ENCODE measurements at places on chromosomes 5 and 9. TPM values are rescaled to one million over a fixed set of nuclear protein-coding genes. Genes with fewer than 3 reads are reported as not detected.
A peak's percentile ranks its signal among the peaks of the same experiment; 100 is the strongest.

The IFNK gene
- not detected for total RNA-seq

GRCh38 chr5:135072387-135073281 is 38.6 kb upstream of the PITX1 start:
- H3K4me3 ChIP-seq = no peak overlapping the region
- H3K36me3 ChIP-seq = no peaks in the 10 kb centered on the region
- H3K4me1 ChIP-seq = no peaks in the 10 kb centered on the region
- peaks cover 7% of the 10 kb centered on the region for H3K27me3 ChIP-seq

DNA sequence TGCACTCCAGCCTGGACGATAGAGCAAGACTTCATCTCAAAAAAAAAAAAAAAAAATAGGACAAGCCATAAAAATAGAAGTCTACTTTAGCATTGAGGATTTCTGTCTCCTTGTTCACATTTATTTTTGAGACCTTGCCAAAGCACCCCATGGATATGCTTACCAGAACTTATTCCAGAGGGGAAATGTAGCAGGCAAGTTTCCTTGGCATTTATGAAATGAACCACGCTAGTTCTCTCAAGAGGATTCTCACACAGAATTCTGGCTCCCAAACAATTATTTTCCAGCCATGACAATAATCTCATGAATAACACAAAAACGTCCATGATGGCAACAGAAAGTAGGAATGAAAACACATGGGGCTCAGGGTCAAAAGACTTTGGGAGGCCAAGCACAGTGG is 23.4 kb upstream of the GPX8 start:
- H3K4me1 ChIP-seq = no peaks in the 10 kb centered on the region
- DNase-seq = no peak
- H3K27ac ChIP-seq = no peak overlapping the region
- no peak overlapping the region for H3K4me3 ChIP-seq
- H3K36me3 ChIP-seq = no peaks in the 10 kb centered on the region

DNA sequence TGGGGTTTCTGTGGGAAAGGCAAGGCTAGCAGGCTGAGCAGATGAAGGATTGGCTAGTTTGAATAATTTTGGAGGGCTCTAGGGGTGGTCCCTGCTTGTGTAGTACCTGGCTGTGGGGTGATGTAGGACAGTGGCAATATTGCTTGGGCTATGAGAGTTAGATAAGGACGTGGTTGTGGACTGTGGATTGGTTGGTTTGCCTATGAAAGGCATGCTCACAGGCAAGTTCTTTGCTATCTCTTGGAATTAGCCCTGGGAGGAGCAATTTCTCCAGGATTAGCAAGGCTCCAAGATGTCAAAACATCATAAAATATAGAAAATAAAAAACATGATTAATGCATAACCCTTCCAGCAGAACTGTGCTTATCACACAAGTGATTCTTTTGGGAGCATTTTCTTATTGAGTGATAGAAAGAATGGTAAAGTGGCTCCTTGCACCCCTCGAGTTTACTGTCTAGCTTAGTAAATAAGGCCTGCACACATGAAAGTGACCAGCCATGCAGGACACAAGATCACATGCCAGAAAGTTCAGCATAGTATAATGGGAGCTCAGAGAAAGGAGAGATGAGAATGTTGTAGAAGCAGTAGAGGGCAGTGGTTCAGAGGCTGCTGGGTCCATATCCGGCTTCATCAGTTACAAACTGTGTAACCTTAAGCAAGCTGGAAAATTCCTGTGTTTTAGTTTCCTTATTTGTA is 13.8 kb downstream of the AOPEP start:
- no peaks in the 10 kb centered on the region for H3K27me3 ChIP-seq
- H3K4me3 ChIP-seq = no peak overlapping the region
- H3K27ac ChIP-seq = no peak overlapping the region
- H3K36me3 ChIP-seq = no peaks in the 10 kb centered on the region

- no peak for DNase-seq
- no peak overlapping the region for H3K27ac ChIP-seq
Measured at GRCh38 chr5:22842574-22842973, 10.6 kb downstream of the CDH12 start.

DNA sequence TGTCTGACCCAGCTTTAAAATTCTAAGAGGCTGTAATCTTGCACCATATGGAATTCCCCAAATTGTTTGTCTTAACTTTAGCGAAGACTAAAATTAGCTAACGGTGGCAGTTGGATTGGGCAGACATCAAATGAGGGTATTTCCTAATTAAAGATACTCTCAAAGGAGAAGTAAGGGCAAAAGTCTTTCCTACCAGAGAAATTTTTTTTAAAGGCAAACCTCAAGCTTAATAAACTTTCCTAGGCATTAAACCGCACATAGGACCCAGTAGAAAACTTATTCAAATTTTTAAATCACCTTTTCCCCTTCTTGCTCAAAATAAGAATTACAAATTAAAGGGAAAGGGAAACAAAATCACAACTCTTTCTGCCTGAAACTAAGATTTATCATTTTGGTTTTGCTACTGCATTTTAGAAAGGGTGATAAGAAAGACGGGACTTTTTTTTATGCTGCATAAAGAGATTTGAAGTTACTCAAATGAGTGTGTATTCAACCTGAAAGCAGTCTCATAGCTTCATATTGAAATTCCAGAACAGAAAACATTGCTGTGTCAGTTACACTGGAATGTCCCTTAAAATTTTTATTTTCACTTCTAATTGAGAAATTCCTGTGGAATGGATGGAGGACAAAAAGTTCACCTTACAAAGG is 189.1 kb upstream of the PTGER4 start:
- H3K4me3 ChIP-seq = no peak overlapping the region
- no peaks in the 10 kb centered on the region for H3K36me3 ChIP-seq
- no peaks in the 10 kb centered on the region for H3K27me3 ChIP-seq
- H3K27ac ChIP-seq = no peak overlapping the region

The MORN5 gene
- total RNA-seq = 7.7 TPM

GRCh38 chr9:37229882-37230482 is 109.6 kb downstream of the ZCCHC7 start:
- no peaks in the 10 kb centered on the region for H3K27me3 ChIP-seq
- DNase-seq = no peak
- no peaks in the 10 kb centered on the region for H3K36me3 ChIP-seq
- H3K27ac ChIP-seq = no peak overlapping the region
- no peaks in the 10 kb centered on the region for H3K4me1 ChIP-seq
- H3K4me3 ChIP-seq = no peak overlapping the region

The ADAMTS6 gene
- 3.0 TPM for total RNA-seq

The CCDC192 gene
- total RNA-seq = not detected

GRCh38 chr9:92503156-92503555 is 20.9 kb upstream of the ASPN start:
- peaks cover 9% of the 10 kb centered on the region for H3K4me1 ChIP-seq
- H3K4me3 ChIP-seq = no peak overlapping the region
- no peak overlapping the region for H3K27ac ChIP-seq
- no peaks in the 10 kb centered on the region for H3K36me3 ChIP-seq

The INSL4 gene
- total RNA-seq = not detected

The GARNL3 gene
- total RNA-seq = 7.8 TPM

The ADAM19 gene
- total RNA-seq = 12.0 TPM

DNA sequence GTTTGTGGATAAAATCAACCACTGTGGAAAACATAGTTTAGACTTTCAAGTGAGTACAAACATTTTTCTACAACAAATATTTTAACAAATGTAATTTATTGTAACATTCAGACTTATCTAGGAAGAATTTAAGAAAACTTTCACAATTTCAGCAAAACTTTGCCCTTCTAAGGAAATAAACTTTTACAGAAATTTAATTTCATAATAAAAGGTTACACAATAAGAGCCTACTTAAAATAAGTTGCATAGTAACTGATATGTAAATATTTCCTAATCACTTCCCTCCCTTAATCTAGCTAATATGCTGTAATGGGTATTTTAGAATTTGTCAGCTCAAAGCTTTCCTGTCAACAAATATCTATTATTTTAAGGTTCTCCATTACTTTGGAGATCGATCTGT is 1899.9 kb downstream of the MAT2B start:
- H3K36me3 ChIP-seq = no peaks in the 10 kb centered on the region
- DNase-seq = no peak
- no peak overlapping the region for H3K4me3 ChIP-seq
- H3K27me3 ChIP-seq = no peaks in the 10 kb centered on the region
- no peak overlapping the region for H3K27ac ChIP-seq

DNA sequence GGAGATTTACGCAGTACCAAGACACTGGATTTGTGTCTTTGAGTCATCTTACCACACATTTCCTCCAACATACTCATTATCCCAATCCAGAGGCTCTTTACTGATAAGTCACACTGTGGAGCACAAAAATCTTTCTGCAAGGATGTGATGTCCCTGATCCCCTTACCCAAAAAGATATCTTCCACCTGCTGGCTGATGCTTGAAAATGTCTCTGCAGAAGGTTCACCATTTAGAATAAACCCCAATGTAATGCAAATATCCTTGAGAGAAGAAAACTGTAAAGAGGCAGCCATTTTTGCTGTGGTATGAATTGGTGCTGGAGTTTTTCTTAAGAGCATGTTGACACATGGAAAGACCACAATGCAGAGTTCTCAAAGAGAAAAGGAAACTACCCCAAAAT is 65.7 kb upstream of the RORB start:
- no peak overlapping the region for H3K27ac ChIP-seq
- H3K27me3 ChIP-seq = no peaks in the 10 kb centered on the region
- no peak overlapping the region for H3K4me3 ChIP-seq
- no peaks in the 10 kb centered on the region for H3K4me1 ChIP-seq
- DNase-seq = no peak

The NPR3 gene
- 35.8 TPM for total RNA-seq

- no peak overlapping the region for H3K27ac ChIP-seq
- H3K27me3 ChIP-seq = no peaks in the 10 kb centered on the region
- no peak for DNase-seq
Measured at GRCh38 chr5:39459071-39459470, 34.3 kb upstream of the DAB2 start.

DNA sequence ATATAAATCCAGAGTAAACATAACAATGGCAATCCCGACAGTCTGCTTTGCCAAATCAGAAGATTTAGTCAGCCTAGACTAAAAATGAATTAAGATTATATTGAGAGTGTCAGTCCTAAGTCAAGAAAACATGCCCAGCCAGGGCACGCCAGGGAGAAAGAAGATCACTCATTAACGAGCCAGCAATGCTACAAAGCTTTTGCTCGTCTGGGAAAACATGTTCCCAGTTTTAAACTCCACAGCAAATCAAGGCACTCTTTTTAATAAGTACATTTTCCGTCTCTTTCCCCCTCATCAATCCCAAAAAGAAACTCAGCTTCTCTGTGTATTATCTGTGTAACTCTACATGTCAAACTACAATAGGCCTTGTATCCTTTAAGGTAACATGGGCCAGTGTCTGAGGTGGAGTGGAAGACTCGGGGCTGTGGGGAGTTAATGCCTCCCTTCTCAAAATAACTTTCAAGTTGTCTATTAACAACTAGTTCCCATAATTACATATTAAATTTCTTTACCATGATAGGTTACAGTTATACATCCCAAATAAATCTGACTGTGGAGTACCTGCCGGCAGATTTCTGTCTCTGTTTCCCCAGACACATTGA is 40.9 kb downstream of the NFIB start:
- no peaks in the 10 kb centered on the region for H3K27me3 ChIP-seq
- H3K27ac ChIP-seq = peak overlapping the region; percentile 4
- H3K36me3 ChIP-seq = no peaks in the 10 kb centered on the region
- peak overlapping the region; percentile 15 for H3K4me3 ChIP-seq
- DNase-seq = no peak
- H3K4me1 ChIP-seq = peaks cover 48% of the 10 kb centered on the region

The SH3RF2 gene
- 11.5 TPM for total RNA-seq

DNA sequence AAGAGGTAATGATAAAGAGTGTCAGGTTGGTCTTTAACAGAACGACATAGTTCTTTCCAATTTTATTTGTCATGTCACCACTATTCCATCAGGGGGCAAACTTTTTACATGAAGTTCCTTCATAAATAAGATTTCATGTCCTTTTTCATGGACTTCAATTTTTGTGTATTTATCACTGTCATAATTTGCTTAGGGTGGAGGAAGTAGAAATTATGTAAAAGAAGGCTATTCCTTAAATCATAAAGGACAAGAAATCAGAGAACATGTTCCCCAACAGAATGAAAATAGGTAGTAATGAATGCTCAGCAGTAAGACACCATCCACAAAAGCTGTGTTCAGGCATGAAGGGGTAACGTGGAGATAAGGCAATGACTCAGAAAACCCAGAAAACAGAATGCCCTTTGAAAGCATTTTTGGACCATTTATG is 72.7 kb downstream of the ZFAND5 start:
- H3K4me1 ChIP-seq = peaks cover 20% of the 10 kb centered on the region
- no peaks in the 10 kb centered on the region for H3K36me3 ChIP-seq
- H3K27ac ChIP-seq = peak overlapping the region; percentile 60
- DNase-seq = no peak

The FBXL7 gene
- total RNA-seq = 8.0 TPM

GRCh38 chr9:68999393-69000105 is 14.4 kb downstream of the PRKACG start:
- no peak overlapping the region for H3K4me3 ChIP-seq
- DNase-seq = peak; percentile 46
- H3K27me3 ChIP-seq = no peaks in the 10 kb centered on the region

GRCh38 chr9:18362901-18363685 is 110.9 kb upstream of the ADAMTSL1 start:
- H3K4me1 ChIP-seq = no peaks in the 10 kb centered on the region
- no peaks in the 10 kb centered on the region for H3K36me3 ChIP-seq
- H3K27me3 ChIP-seq = no peaks in the 10 kb centered on the region
- no peak overlapping the region for H3K4me3 ChIP-seq
- no peak overlapping the region for H3K27ac ChIP-seq

The BARX1 gene
- total RNA-seq = not detected

The SPINK6 gene
- total RNA-seq = not detected

The CSF1R gene
- 78.2 TPM for total RNA-seq

DNA sequence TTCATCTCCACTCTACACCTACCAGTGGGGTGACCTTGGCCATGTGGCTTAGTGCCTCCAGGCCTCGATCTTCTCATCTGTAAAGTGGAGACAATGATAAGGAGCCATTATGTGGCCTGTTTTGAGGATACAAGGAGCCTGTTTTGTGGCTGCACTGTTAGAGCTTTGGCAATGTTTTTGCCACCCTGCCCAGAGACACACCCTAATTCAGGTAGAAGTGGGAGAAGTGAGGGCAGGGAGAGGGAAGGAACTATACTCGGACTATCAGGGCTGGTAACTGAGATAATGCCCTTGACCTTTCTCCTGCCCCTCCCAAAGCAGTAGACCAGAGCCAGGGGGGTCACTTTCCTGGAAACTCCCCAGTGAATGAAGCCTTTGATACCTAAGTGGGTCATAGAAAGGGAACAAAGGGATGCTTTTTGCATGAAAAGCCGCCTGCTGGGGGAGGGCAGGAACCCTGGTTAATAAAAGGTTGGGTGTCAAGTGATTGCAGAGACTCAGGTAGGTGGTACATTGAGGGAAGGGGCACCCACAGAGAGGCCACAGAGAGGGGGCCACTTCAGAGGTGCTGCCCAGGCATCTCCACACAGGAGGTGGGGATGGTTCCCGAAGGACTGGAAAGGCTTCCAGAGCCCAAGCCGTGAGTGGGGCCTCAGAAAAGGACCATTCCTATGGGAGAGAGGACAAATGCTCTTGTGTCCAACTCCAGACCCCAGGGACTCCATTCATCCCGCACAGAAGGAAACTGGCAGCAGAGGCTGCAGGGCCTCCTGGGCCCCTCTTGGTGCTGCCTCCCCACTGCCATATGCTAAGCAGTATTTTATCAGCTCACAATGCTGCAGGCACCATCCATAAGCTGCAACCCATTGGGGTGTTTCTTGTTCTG is 42.3 kb upstream of the VDAC1 start:
- no peaks in the 10 kb centered on the region for H3K36me3 ChIP-seq
- no peaks in the 10 kb centered on the region for H3K4me1 ChIP-seq
- no peaks in the 10 kb centered on the region for H3K27me3 ChIP-seq
- DNase-seq = no peak
- H3K4me3 ChIP-seq = no peak overlapping the region
- no peak overlapping the region for H3K27ac ChIP-seq

All from lower lobe of right lung (tissue), 2 donors.